Mesothelial cell of epicardium (in vitro differentiated cells): ENCODE measurements at places on chromosomes 4 and X.

- H3K36me3 ChIP-seq = no peaks in the 10 kb centered on the region
- no peak for DNase-seq
- H3K27me3 ChIP-seq = no peaks in the 10 kb centered on the region
- peaks cover 46% of the 10 kb centered on the region for H3K4me1 ChIP-seq
These were observed 369.6 kb downstream of the PCDH7 start for GRCh38 chr4:31089815-31090214.

DNA sequence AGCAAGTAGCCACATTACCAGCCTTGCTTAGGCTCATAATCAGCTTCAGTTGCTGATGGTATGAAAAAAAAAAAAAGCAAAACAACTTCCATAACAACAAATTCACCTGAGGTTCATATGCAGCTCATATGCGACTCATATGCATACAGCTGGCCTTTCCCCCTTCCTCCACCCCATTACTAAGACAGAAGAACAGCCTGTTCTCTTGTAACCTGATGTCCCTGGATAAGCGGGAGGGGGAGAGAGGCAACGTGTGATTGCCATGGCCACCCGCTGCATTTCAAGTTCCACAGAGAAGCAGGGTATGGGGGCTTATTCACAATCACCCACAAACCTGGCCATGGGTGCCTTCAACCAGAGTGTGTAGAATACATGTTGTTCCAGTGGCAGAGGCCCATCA lies 95.1 kb upstream of the DGKK start:
- no peaks in the 10 kb centered on the region for H3K4me1 ChIP-seq
- H3K36me3 ChIP-seq = no peaks in the 10 kb centered on the region
- DNase-seq = no peak

GRCh38 chr4:70581980-70582379 lies 10.1 kb upstream of the AMBN start:
- H3K4me3 ChIP-seq = no peak overlapping the region
- no peak overlapping the region for H3K27ac ChIP-seq
- H3K36me3 ChIP-seq = no peaks in the 10 kb centered on the region
- no peak for DNase-seq
- H3K27me3 ChIP-seq = no peaks in the 10 kb centered on the region

- H3K36me3 ChIP-seq = no peaks in the 10 kb centered on the region
- no peaks in the 10 kb centered on the region for H3K27me3 ChIP-seq
- no peak overlapping the region for H3K4me3 ChIP-seq
- no peak overlapping the region for H3K27ac ChIP-seq
- no peak for DNase-seq
- peaks cover 2% of the 10 kb centered on the region for H3K4me1 ChIP-seq
These were observed 132.3 kb downstream of the SLIT2 start for GRCh38 chr4:20383969-20384368.

- H3K4me3 ChIP-seq = no peak overlapping the region
- no peak overlapping the region for H3K27ac ChIP-seq
- H3K27me3 ChIP-seq = no peaks in the 10 kb centered on the region
- DNase-seq = no peak
These were observed 1620.9 kb downstream of the STIM2 start for GRCh38 chr4:28481565-28481964.

- no peak overlapping the region for H3K27ac ChIP-seq
- no peak for DNase-seq
- H3K4me1 ChIP-seq = no peaks in the 10 kb centered on the region
- no peak overlapping the region for H3K4me3 ChIP-seq
- no peaks in the 10 kb centered on the region for H3K27me3 ChIP-seq
These were observed 252.3 kb upstream of the WDFY3 start for GRCh38 chr4:85218756-85219155.

DNA sequence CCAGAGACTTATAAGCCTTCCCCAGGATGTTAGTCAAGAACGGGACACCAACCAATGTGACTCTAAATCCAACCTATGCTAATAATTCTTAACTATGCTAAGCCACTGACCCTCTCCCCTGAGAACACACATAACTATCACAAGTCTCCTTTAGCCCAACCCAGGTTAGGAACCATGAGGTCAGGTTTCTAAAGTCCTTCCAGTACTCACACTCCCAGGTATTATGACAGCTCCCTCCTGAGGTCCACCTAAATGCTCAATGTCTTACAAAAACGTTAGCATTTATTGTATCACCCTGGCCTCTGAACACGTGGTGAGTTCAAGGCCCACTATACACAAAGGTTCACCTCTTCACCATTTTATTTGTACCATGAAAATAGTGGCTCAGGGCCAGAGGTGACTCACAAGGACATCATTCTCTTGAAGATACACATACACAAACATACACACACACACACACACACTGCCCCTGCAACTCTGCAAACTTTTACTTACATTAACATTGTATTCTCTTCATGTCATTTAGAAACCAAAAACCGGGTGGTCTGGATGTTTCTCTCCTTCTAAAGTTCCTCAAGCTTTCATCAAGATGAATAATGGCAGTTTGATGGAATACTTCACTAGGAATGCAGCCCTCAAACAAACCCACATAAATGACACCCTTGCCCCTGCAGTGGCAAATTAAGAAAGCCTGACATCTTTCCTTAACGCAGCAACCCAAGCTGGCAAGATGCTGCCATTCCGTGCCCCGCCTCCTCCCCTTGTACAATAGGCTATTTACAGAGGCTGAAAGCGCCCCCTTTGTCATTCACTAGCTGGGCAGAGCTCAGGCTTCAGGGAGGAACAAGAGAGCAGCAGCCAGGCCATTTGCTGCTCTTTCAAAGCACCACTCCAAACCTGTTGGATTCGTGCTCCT lies 17.7 kb downstream of the ACSL1 start:
- H3K27me3 ChIP-seq = peaks cover 3% of the 10 kb centered on the region
- no peak for DNase-seq
- no peak overlapping the region for H3K27ac ChIP-seq

GRCh38 chr4:5528031-5528436 lies 180.3 kb downstream of the EVC2 start:
- no peak overlapping the region for H3K27ac ChIP-seq
- peaks cover 10% of the 10 kb centered on the region for H3K36me3 ChIP-seq
- no peak for DNase-seq
- no peak overlapping the region for H3K4me3 ChIP-seq
- H3K27me3 ChIP-seq = no peaks in the 10 kb centered on the region

- H3K27me3 ChIP-seq = peaks cover 4% of the 10 kb centered on the region
- no peak overlapping the region for H3K27ac ChIP-seq
- H3K36me3 ChIP-seq = no peaks in the 10 kb centered on the region
These were observed 31.8 kb downstream of the ANXA10 start for GRCh38 chr4:168124008-168124641.

GRCh38 chr4:128166982-128167381 lies 105.9 kb downstream of the LARP1B start:
- H3K4me1 ChIP-seq = peaks cover 2% of the 10 kb centered on the region
- H3K4me3 ChIP-seq = no peak overlapping the region
- no peak overlapping the region for H3K27ac ChIP-seq
- H3K36me3 ChIP-seq = peaks cover 2% of the 10 kb centered on the region
